Upper lobe of right lung (tissue), 1 donor: ENCODE measurements at places on chromosomes 13 and 19. TPM values are rescaled to one million over a fixed set of nuclear protein-coding genes. Genes with fewer than 3 reads are reported as not detected.
A peak's percentile ranks its signal among the peaks of the same experiment; 100 is the strongest.

Gene IFNL1
- not detected for total RNA-seq

DNA sequence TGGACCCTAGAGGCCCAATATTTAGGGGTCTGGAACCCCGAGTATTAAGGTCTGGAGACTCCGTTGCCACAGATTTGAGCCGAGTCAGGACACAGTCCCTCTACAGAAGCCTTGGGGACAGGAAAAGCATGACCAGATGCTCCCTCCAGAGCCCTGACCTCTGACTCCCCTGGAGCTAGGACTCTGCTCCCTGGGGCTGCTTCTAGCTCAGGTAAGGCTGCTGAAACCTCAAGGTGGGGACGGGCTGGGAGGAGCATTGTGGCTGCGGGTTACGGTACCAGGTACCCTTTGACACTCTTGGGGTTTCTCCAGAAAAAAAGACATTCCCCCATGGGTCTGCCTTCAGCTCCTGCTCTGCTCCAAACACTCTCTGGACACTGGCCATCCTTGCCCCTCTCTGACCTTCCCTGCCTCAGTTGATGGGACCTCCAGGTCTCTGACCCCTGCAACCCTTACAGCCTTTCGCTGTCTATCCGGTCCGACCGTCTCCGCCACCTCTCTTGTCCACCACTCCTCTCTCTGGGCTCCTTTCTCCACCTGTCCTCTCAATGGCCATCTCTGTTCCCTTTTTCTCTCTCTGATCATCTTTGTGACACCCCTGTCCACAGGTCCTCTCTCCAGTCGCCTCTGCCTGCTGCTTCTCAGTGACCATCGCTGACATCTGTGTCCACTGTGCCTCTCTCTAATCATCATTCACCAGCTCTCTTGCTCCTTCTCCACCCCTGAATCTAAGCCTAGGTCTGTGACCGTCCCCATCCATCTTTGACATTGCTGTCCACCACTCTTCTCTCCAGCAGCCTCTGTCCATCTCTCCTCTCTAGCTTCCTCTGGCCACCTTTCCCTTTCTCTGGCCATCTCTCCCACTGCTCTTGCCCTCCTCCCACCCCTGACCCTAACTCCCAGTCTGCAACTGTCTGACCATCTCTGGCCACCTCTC is 1.4 kb downstream of the LRFN3 start:
- peak overlapping the region; percentile 59 for H3K4me3 ChIP-seq
- H3K36me3 ChIP-seq: peaks cover 8% of the 10 kb centered on the region
- no peaks in the 10 kb centered on the region for H3K27me3 ChIP-seq

DNA sequence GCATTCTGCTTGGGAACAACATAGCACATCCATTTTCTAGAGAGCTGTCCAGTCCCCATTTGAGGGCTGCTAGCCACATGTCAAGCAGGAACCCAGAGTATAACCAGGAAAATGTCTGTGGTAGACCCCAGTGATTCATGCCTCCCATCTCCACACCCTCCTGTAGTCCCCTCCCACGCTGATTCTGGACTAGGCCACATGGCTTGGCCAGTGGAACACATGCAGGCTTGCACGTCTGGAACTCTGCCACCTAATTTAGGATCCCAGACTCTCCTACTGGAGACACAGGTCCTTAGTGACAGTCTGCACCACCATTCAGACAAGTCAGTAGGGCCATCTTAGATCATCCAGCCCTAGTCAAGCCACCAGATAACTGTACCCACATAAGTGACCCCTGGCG is 149.8 kb downstream of the ZIC5 start:
- H3K4me3 ChIP-seq: no peak overlapping the region
- no peak overlapping the region for H3K27ac ChIP-seq
- H3K36me3 ChIP-seq: no peaks in the 10 kb centered on the region
- no peaks in the 10 kb centered on the region for H3K4me1 ChIP-seq
- no peaks in the 10 kb centered on the region for H3K27me3 ChIP-seq
- no peak for DNase-seq

DNA sequence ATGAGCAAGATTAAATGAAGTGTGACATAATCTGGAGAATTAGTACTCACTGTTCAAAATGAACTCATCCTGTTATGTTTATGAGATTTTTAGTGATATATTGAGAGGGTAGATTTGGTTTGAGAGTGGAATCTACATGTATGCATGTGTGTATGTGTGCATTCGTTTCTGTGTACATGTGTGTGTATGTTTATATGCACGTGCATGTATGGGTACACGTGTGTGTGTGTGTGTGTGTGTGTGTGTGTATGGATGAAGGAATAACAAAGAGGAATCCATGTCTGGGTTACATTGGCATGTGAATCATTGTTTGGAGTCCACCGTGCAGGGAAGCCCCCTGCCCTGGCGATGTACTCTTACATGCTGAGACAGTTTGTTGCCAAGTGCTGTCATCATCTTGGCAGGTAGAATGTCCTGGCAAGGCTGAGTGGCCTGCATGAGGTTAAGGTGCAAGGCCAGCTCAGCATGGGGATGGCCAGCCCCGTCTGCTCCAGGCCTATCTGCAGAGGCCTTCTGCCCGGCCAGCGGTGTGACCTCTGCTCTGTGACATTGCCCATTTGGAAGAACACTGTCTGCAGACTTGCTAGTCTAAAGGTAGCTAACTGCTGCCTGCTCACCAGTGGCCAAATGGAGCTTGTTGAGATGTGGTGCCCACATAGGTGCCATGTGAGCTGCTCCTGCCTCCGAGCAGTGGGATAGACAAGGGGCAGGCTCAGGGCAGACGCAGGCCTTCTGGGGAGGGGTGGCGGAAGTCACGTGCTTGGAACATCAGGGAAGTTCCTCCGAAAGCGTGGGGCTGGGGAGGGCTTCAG is 222.3 kb downstream of the TEX29 start:
- DNase-seq: no peak
- no peaks in the 10 kb centered on the region for H3K36me3 ChIP-seq
- no peak overlapping the region for H3K27ac ChIP-seq
- peaks cover 24% of the 10 kb centered on the region for H3K27me3 ChIP-seq
- H3K4me1 ChIP-seq: no peaks in the 10 kb centered on the region

DNA sequence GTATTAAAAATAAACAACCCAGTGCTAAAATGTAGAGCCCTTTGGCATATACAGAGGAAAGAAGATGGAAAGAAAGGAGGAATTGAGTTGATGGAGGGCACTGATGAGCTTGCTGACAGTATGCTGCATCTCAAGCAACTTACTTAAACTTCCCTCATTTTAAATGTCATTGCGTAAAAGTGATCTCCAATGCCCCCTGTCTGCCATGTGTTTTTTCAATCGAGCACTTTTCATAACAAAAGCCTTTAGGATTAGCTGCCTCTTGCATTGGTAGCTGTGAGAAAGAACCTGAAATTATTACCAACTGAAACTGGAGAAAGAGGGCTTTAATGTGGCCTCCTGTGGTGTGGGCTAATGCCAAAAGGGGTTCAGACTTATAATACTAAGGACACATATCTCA is 541.6 kb downstream of the SUCLA2 start:
- no peak for DNase-seq
- no peaks in the 10 kb centered on the region for H3K27me3 ChIP-seq
- no peak overlapping the region for H3K4me3 ChIP-seq
- no peaks in the 10 kb centered on the region for H3K36me3 ChIP-seq
- no peaks in the 10 kb centered on the region for H3K4me1 ChIP-seq

GRCh38 chr13:50460358-50460757 is 383.1 kb downstream of the DLEU7 start:
- no peaks in the 10 kb centered on the region for H3K36me3 ChIP-seq
- no peaks in the 10 kb centered on the region for H3K27me3 ChIP-seq
- no peak for DNase-seq
- H3K4me1 ChIP-seq: no peaks in the 10 kb centered on the region
- no peak overlapping the region for H3K27ac ChIP-seq
- no peak overlapping the region for H3K4me3 ChIP-seq

DNA sequence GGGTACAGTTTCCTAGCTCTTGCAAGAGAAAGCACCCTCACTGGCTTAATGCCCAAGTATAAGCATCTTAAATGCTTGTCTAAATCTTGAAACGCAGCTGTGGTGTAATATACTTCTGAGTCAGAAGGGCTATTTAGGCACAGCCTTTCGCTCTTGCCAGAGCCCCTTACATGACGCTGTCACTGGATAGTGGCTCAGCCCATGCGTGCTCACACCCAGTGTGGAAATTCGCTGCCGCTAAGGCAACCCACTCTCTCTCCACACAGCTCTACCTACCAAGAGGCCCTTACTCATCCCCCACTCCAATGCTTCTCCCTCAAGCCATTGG is 24.0 kb downstream of the UQCRFS1 start:
- H3K36me3 ChIP-seq: no peaks in the 10 kb centered on the region
- H3K27ac ChIP-seq: no peak overlapping the region
- H3K27me3 ChIP-seq: peaks cover 5% of the 10 kb centered on the region

GRCh38 chr13:20664351-20664750 is 39.1 kb upstream of the IL17D start:
- no peak for DNase-seq
- no peaks in the 10 kb centered on the region for H3K27me3 ChIP-seq
- no peaks in the 10 kb centered on the region for H3K4me1 ChIP-seq

- no peak overlapping the region for H3K27ac ChIP-seq
- H3K4me1 ChIP-seq: no peaks in the 10 kb centered on the region
- no peak overlapping the region for H3K4me3 ChIP-seq
- H3K27me3 ChIP-seq: no peaks in the 10 kb centered on the region
- H3K36me3 ChIP-seq: no peaks in the 10 kb centered on the region
Observed at GRCh38 chr13:74101436-74101835, 32.8 kb downstream of the KLF12 start.

DNA sequence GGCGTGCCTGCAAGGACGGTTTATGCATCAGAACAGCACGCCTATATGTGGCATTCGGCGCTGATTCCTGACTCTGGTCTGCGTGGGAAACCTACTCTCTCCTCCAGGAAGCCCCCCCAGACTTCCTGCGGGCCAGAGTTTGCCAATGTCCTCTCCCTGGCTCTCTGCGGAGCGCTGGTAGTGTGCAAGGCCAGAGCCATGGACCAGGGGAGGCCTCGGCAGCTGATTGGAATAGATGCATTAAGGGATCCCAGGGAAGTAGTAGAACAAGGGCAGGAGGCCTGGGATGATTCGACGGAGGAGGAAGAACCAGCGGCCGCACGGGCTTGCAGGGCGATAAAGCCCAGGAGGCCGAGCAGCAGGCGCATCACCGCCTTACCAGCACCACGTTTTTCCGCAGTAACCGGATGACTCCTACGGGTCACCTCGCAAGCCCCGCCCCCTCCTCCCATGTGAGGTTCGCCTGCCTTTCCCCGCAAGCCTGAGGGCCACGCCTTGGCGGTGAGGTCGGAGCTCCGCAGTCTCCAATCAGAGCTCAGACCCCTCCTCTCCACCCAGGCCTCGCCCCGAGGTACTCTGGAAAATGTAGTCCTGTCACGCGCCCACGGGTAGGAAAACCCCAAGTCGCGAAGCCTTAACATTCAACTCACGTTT is 5.0 kb downstream of the CLEC11A start:
- H3K27me3 ChIP-seq: peaks cover 9% of the 10 kb centered on the region
- peaks cover 8% of the 10 kb centered on the region for H3K4me1 ChIP-seq
- DNase-seq: peak; percentile 86
- no peak overlapping the region for H3K4me3 ChIP-seq
- no peak overlapping the region for H3K27ac ChIP-seq

GRCh38 chr19:53102756-53103233 is 427 bp downstream of the ZNF160 start:
- peaks cover 13% of the 10 kb centered on the region for H3K4me1 ChIP-seq
- H3K27me3 ChIP-seq: no peaks in the 10 kb centered on the region
- H3K27ac ChIP-seq: peak overlapping the region; percentile 93
- peak; percentile 67 for DNase-seq
- H3K36me3 ChIP-seq: peaks cover 4% of the 10 kb centered on the region
- peak overlapping the region; percentile 96 for H3K4me3 ChIP-seq

DNA sequence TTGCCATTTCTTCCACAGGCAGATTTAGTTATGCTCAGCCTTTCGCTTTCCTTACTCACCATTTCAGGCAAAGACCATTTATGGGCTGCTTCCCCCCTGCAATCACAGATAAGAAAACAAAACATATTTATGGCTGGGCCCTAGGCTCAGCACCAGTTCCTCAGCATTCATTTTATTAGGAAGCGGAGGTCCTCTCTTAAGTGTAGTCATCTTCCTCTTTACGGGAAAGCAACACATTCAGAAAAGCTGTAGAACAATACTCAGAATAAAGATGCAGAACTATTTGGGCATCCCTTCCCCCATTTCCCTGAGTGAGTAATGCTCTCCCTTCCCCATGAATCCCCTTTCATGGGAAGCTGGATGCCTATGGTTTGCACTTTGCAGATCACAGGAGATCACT is 27.9 kb downstream of the FLT1 start:
- H3K36me3 ChIP-seq: no peaks in the 10 kb centered on the region
- H3K27ac ChIP-seq: no peak overlapping the region
- H3K27me3 ChIP-seq: no peaks in the 10 kb centered on the region
- H3K4me3 ChIP-seq: no peak overlapping the region
- no peak for DNase-seq
- H3K4me1 ChIP-seq: no peaks in the 10 kb centered on the region

DNA sequence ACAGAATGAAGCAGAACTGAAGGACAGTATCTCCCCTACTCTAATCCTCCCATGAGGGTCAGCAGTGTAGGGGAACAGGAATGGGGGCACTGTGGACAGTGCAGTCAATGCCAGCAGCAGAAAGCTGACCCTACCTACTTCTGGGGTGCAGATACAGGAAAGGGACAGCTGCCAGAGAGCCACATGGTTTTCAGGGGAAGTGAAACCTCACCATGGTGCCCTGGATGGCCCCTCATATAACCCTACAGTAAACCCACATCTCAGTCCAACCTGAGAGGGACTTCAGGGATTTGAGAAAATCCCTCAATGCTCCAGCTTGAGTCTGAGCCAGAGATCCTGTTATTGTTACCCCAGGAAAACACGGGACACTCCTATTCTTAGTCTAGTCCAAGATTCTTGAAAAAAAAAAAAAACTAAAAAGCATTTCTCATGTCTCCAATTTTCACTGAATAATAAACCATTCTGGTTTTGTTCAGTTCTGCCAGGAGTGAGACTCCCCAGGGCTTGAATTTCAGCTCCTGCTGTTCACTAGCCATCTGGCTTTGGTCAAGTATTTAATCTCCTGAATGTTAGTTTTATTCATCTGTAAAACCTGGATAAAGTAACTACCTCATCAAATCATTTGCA is 511.6 kb upstream of the ARGLU1 start:
- H3K27me3 ChIP-seq: no peaks in the 10 kb centered on the region
- DNase-seq: no peak
- no peaks in the 10 kb centered on the region for H3K36me3 ChIP-seq
- no peak overlapping the region for H3K4me3 ChIP-seq

Gene ACP7
- not detected for total RNA-seq

Gene LYL1
- 21.8 TPM for total RNA-seq

Gene C19orf67
- not detected for total RNA-seq

GRCh38 chr13:29902632-29903305 is 52.4 kb upstream of the UBL3 start:
- H3K4me1 ChIP-seq: peaks cover 17% of the 10 kb centered on the region
- DNase-seq: no peak
- H3K27ac ChIP-seq: peak overlapping the region; percentile 4
- H3K27me3 ChIP-seq: no peaks in the 10 kb centered on the region
- no peak overlapping the region for H3K4me3 ChIP-seq

Gene ZNF536
- 0.09 TPM for total RNA-seq

Gene ZSWIM9
- 7.5 TPM for total RNA-seq

DNA sequence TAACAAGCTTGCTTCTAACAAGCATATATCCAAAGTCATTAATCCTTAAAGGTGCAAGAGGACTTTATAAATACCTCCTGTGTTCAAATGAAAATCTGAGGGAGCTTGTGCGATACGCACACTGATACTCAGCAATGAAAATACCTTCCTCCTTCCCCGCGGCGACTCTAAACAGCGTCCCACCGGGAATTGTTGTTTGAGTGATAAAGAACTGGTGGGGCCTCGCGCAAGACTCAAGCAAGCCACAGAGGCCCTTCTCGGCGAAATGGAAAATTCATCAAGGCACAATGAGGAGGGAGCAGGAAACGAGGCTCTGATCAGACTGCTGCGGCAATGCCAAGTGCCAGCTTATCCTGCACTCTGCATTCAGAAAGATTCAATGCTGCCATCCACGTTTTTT is 126.7 kb downstream of the ABCC4 start:
- H3K27me3 ChIP-seq: no peaks in the 10 kb centered on the region
- no peaks in the 10 kb centered on the region for H3K4me1 ChIP-seq
- peaks cover 17% of the 10 kb centered on the region for H3K36me3 ChIP-seq
- no peak overlapping the region for H3K27ac ChIP-seq
- no peak for DNase-seq
- H3K4me3 ChIP-seq: no peak overlapping the region
